ENCODE measurements at places on chromosomes 2 and 18. TPM values are rescaled to one million over a fixed set of nuclear protein-coding genes. Genes with fewer than 3 reads are reported as not detected.

TUBA3E gene
- not detected for total RNA-seq

GRCh38 chr18:2547477-2548087 lies 23.7 kb downstream of the METTL4 start:
- no peaks in the 10 kb centered on the region for H3K27me3 ChIP-seq
- H3K27ac ChIP-seq = no peak overlapping the region
- H3K36me3 ChIP-seq = peaks cover 17% of the 10 kb centered on the region
- H3K4me1 ChIP-seq = peaks cover 3% of the 10 kb centered on the region
- H3K4me3 ChIP-seq = no peak overlapping the region
- DNase-seq = no peak

AQP4 gene
- not detected for total RNA-seq

COL4A3 gene
- total RNA-seq = not detected

SH2D6 gene
- total RNA-seq = 0.96 TPM

FECH gene
- 28.8 TPM for total RNA-seq

DNA sequence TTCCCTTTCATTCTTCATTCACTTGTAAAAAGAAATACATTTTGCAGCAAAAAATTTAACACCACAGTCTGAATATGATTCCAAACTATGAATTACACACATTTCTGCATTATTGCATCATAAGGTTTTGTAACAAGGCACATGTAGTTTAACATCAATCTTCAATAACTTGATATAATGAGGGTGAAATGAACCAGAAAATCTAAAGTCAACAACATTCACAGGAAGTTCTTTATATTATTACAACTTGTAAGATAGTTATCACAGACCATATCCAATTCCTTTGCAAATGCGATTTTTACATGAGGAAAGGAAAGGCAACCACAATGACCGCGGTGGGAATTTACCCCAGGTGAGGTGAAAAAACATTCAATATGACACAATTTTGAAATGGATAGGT lies 213.3 kb downstream of the NAPG start:
- H3K4me1 ChIP-seq = peaks cover 2% of the 10 kb centered on the region
- no peaks in the 10 kb centered on the region for H3K27me3 ChIP-seq
- H3K36me3 ChIP-seq = no peaks in the 10 kb centered on the region
- no peak for DNase-seq
- H3K27ac ChIP-seq = no peak overlapping the region

GRCh38 chr2:3483227-3483985 lies 35.9 kb downstream of the ADI1 start:
- no peak overlapping the region for H3K4me3 ChIP-seq
- H3K27ac ChIP-seq = no peak overlapping the region
- no peaks in the 10 kb centered on the region for H3K27me3 ChIP-seq
- H3K4me1 ChIP-seq = peaks cover 2% of the 10 kb centered on the region
- DNase-seq = peak; percentile 35

- peaks cover 2% of the 10 kb centered on the region for H3K4me1 ChIP-seq
- H3K27me3 ChIP-seq = no peaks in the 10 kb centered on the region
- DNase-seq = no peak
These were observed 4.1 kb upstream of the ZNF397 start for GRCh38 chr18:35236571-35237363.

DNA sequence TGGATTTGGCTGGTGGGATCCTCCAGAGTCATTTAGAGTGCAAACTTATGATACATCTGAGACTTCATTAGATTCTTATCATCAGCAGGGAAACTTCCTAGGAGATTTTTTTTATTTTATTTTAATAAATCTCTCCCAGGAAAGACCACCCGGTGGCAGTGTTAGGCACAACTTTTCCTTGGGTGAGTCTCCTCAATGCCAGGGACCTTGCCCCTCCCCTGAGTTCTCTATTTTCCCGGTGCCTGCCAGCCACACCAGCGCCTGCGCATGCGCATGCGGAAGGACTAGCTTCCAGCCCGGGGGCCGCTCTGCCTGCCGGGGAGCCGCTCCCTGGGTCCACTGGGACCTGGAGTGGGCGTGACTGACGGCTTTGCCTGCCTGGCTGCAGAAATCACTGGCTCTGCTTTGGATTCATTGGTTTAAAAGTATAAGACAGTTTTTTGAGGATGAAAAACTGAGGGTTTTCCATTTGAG lies 86.6 kb downstream of the TMEM182 start:
- no peak overlapping the region for H3K4me3 ChIP-seq
- H3K27me3 ChIP-seq = peaks cover 8% of the 10 kb centered on the region
- peaks cover 2% of the 10 kb centered on the region for H3K36me3 ChIP-seq
- no peaks in the 10 kb centered on the region for H3K4me1 ChIP-seq
- no peak overlapping the region for H3K27ac ChIP-seq
- peak; percentile 9 for DNase-seq

RAX gene
- not detected for total RNA-seq

DNA sequence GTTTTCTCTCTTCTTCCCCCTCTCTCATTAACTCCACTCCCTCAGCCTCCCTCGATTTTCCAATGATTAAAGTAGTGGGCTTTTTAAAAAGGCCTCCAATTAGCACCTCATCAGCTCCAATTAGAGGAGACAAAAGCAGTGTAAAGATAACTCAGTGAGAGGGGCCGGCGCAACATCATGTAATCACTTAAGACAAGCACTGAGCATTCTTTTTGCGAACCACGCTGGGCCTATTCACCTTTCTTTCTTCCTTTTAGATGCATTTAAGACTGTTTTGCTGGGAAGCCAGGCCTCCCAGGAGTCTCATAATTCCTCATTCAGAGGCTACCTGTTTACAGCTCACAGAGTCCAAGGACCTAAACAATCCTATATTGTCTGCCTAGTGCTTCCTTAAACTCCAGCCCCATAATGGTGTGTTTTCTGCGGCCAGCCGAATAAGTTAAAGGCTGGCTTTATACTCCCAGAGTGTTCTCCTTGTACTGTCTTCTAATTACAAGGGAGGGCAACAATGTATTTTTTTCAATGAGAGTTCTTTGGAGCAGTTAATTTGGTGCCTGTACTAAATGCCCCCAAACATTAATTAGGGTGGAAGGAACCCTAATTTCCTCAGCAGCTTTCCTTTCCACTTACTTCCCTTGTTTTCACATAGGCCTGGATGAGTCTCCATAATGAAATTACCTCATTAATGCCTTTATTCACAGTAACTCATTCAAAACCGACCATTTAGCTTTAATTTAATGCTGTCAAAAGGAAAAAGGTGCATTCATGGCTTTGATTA lies 28.0 kb upstream of the LMAN1 start:
- DNase-seq = no peak
- no peaks in the 10 kb centered on the region for H3K4me1 ChIP-seq
- peaks cover 11% of the 10 kb centered on the region for H3K27me3 ChIP-seq
- H3K4me3 ChIP-seq = no peak overlapping the region

GRCh38 chr18:45755934-45756333 lies 32.0 kb downstream of the SLC14A1 start:
- no peak for DNase-seq
- H3K27ac ChIP-seq = no peak overlapping the region
- no peaks in the 10 kb centered on the region for H3K4me1 ChIP-seq
- H3K36me3 ChIP-seq = no peaks in the 10 kb centered on the region
- peaks cover 9% of the 10 kb centered on the region for H3K27me3 ChIP-seq

- no peak for DNase-seq
- H3K36me3 ChIP-seq = no peaks in the 10 kb centered on the region
- no peaks in the 10 kb centered on the region for H3K4me1 ChIP-seq
- no peak overlapping the region for H3K4me3 ChIP-seq
- H3K27ac ChIP-seq = no peak overlapping the region
These were observed 390.9 kb upstream of the VWC2L start for GRCh38 chr2:214019973-214020345.

All from activated CD8-positive, alpha-beta T cell treated with anti-CD3 and anti-CD28 coated beads for 36 hours (primary cell).